ENCODE measurements at places on chromosomes 7 and 10.

- DNase-seq, result no peak
These were observed 100.7 kb downstream of the USP6NL start for GRCh38 chr10:11510736-11511135.

- DNase-seq, result no peak
These were observed 219.3 kb downstream of the WDR11 start for GRCh38 chr10:121070275-121071070.

GRCh38 chr7:1152492-1152891 lies 7.5 kb downstream of the ZFAND2A start:
- no peak for DNase-seq

GRCh38 chr7:44236333-44236728 lies 35.6 kb downstream of the YKT6 start:
- no peak for DNase-seq

- DNase-seq, result no peak
These were observed 74.8 kb upstream of the RPA3 start for GRCh38 chr7:7793249-7793648.

GRCh38 chr7:35762781-35763180 lies 38.1 kb upstream of the SEPTIN7 start:
- peak; percentile 29 for DNase-seq

DNA sequence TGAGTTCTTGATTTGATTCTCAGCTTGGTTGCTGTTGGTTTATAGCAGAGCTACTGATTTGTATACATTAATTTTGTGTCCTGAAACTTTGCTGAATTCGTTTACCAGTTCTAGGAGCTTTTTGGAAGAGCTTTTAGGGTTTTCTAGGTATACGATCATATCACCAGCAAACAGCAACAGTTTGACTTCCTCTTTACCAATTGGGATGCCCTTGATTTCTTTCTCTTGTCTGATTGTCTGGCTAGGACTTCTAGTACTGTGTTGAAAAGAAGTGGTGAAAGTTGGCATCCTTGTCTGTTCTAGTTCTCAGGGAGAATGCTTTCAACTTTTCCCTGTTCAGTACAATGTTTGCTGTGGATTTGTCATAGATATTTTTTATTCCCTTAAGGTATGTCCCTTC lies 86.2 kb downstream of the PLXDC2 start:
- DNase-seq, result no peak

DNA sequence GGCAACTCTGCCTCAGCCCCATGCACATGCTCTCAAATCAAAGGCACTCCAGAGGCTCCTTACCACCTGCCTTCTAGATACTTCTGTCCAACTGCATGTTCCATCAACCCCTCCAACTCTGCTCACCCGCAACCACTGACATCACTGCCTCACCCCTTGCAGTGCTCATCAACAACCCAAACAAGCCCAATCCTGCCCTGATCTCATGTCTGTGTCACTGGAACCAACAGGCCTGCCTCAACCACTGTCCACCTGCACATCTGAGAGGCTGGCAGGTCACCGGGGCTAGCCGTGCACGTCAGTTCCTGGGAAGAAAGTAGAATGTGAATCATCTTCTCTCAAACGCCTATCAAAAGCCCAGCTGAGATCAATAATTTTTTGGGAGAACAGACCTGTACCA lies 33.3 kb downstream of the CTBP2 start:
- no peak for DNase-seq

DNA sequence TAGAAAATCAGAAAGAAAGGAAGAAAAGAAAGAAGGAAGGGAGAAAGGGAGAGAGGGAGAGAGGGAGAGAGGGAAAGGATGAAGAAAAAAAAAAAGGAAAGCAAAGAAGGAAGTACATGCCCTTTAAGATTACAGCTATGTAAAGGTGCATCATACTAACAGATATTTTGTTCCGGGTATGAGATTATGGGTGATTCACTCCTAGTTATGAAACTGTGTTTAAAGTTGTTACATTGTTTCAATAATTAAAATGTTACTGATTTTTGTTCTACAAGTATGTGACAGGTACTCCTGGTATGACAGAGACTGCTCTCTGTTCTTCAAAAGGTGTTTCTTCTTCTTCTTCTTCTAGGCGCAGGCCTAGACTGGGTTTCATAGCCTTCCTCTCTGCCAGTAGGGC lies 808.9 kb downstream of the GRID1 start:
- DNase-seq, result no peak

DNA sequence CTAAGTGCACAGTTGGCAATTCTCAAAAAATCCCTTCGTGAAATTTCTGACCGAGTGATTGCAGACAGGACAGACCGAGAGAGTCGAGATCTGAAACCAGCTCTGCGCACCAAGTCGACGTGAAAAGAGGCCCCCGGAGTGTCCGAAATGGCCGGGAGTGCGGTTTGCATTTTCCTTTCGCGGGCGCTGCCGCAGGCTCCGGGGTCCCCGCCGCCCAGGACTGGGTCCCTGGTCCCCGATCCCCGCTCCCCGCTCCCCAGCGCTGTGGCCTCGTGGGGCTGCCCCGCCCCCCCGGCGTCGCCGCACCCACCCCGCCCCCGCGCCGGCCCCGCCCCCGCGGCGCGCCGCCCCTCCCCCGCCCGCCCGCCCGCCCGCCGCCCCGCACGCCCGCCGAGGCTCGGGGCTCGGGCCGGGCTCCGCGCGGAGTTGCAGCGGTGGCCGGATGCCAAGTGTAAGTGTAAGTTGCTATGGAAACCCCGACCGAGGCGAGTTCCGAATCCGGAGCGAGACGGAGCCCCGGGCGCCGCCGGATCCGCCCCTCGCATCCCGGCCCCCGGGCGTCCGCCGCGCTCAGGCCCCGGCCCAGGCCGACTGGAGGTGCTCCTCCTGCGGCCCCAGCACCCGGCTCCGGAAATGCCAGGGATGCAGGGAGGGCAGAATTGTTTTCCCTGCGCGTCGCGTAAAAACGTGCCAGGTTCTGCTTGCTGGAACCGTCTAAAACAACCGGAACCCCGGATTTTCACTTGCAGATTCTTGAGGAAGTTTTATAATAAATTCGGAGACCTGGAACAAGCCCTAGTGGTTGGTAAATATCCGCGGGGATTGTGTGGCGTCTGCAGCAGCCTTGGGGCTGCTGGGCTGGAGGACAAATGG lies 4.6 kb downstream of the BMI1 start:
- peak; percentile 66 for DNase-seq

DNA sequence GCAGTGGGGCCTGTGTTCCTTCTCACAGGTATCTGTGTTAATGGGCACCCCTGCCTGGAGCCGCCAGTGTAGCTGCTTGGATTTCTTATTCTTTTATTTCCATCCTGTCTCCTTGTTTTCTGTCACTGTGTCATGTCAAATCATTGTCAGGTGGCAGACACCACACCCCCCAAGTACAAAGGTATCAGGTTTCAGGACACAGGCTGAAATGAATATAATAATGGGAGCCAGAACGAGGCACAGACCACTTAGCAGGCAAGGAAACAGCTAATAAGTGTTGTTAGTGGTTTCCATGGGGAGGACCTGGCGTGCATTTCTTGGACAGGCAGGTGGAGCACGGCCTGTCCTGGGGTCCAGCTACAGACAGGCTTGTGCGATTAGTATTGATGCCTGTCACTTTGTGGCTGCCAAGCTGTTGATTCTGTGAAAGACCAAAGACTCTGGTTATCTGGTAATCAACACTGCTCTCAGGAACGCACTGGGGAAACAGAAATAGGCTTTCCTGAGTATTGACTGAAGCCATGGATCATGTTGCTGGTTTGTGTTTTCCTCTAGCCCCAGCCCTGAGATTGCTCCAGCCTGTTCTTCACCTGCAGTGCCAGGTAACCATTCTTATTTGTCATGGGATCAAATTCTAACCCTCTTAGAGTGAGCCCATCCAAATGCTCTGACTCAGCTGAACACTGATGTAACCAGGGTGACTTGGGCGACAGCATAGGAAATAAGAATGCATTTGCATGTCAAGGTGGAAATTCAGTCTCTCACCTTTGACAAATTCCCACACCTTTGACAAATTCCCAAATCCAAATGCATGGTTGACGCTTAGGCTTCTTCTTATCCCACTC lies 1002.0 kb downstream of the LRMDA start:
- no peak for DNase-seq

DNA sequence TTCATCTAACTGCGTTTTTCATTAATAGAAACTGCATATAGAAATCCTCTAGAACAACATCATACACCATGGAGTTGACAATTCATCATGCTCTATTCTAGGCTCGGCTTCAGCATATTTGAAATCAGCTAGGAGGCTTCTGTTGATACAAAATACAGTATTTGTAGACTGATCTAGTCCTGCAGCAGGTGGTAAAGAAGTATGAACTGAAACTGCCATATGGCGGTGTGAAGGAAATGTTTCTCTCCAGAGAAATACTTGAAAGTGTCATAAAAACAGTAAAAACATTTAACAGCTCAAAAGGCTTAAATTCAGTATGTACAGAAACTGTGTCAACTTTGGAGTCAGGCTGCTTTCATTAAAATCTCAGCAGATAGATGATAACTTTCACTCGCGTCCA lies 32.0 kb upstream of the MYO3A start:
- no peak for DNase-seq

- no peak for DNase-seq
These were observed 140.1 kb upstream of the AGK start for GRCh38 chr7:141411133-141411532.

- DNase-seq, result peak; percentile 91
These were observed 99.5 kb downstream of the CAMK1D start for GRCh38 chr10:12448729-12449391.

- no peak for DNase-seq
These were observed 10.1 kb upstream of the CHCHD3 start for GRCh38 chr7:133091943-133092464.

DNA sequence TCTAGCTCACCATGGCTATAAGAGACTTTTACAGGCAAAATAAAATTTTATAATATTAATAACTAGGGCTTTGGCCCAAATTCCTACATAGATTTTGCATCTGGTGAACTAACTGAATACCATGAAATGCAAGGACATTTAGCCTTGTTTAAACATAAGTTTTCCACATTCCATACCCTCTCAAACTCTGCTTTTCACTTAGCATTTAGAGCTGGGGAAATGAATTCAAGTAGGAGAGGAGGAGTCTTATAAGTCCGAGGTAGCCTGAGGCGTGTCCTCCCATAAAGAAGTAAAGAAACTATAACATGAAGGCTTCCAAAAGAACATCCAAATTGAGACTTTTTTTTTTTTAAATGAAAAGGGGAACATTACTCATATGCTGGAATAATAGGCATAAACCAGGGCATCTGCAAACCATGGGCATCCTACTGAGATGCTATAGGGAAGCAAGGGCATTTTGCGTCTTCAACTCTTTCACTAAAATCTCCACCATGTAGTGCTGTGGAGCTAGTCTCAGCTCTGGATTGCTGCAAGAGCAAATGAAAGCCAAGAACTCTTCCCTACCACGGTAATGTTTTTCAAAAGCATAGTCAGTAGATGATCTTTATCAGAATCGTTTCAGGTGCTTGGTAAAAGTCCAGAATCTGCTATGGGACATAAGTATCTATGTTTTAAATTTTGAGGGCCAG lies 79.1 kb downstream of the PALS2 start:
- no peak for DNase-seq

DNA sequence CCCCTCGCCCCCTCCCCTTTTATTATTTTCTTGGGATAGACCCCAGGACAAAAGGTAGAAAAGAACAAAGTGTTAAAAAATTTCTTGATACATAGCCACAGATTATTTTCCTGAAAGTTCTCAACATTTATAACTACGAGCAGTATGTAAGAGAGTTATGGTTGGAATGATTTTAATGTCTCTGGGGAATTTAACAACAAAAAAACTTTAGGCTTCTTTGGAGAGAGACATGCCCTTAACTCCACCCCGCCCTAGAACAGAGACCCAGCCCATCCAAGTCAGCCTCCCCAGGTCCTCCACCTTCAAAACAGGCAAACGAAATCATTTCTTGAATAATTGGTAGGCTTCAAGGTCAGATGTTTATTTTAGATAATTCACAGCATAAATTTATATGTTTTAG lies 97.1 kb downstream of the TCF7L2 start:
- no peak for DNase-seq

DNA sequence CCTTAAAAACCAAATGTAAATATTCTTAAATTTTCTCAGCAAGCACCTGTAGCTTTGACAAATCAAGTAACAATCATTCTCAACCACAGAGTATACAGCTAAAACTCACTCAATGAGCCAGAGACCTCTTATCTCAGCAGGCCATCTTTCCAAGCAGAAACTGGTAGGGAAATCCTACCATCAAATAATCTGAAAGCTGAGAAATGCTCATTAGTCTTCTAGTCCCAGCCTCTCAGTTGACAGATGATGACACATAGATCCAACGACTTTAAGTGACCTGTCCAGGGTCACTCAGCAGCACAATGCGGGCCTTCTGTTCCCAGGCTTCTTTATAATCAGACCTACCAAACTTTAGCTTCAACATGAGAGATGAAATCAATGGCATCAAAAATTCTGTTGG lies 184.6 kb downstream of the SGMS1 start:
- no peak for DNase-seq

DNA sequence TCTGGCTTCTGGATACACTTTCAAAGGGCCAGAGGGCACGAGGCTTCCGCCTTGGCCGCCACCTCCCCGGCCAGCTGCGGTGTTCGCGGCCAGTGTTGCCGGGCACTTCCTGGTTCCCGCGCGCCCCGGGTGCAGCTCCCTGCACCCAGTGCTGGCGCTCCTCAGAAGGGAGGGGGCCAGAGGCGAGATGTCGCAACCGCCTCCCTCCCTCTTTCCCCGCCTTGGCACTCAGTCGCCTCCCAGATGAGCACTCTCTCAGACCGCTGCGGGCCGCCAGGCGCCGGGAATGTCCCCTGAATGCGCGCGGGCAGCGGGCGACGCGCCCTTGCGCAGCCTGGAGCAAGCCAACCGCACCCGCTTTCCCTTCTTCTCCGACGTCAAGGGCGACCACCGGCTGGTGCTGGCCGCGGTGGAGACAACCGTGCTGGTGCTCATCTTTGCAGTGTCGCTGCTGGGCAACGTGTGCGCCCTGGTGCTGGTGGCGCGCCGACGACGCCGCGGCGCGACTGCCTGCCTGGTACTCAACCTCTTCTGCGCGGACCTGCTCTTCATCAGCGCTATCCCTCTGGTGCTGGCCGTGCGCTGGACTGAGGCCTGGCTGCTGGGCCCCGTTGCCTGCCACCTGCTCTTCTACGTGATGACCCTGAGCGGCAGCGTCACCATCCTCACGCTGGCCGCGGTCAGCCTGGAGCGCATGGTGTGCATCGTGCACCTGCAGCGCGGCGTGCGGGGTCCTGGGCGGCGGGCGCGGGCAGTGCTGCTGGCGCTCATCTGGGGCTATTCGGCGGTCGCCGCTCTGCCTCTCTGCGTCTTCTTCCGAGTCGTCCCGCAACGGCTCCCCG lies at the start of gene FFAR4:
TSS of gene FFAR4 (plus strand) at position 231 of the 842 bp plus-strand sequence. CDS start at position 287, 56 bp downstream.
- peak; percentile 80 for DNase-seq

GRCh38 chr7:156650042-156650441 lies 9.5 kb downstream of the RNF32 start:
- no peak for DNase-seq

DNA sequence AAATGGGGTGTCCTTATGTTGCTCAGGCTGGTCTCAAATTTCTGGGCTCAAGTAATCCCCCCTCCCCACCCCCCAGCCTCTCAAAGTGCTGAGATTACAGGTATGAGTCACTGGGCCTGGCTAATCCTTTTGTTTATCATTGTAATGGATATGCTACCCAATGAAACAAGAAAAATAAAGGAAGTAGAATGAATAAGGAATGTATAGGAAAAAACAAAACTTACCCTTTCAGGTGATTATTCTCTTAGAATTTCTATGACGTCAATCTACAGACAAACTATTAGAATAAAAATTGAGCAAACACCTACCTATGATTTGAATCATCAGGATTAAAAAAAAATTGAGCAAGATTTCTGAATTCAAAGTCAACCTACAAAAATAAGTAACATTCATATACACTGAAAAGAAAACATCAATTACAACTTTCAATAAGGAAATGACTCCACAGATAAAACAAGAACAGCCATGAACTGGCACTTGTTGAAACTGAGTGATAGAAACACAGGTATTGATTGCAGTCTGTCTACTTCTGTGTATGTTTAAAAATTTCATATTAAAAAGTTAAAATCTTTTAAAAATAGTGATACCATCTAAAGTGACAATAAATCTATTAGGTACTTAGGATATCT lies 12.2 kb downstream of the ADAM12 start:
- DNase-seq, result no peak

All from Caki2 (cell line).